Cardiac fibroblast (primary cell): ENCODE measurements at places on chromosomes 2 and 18.
A peak's percentile ranks its signal among the peaks of the same experiment; 100 is the strongest.

DNA sequence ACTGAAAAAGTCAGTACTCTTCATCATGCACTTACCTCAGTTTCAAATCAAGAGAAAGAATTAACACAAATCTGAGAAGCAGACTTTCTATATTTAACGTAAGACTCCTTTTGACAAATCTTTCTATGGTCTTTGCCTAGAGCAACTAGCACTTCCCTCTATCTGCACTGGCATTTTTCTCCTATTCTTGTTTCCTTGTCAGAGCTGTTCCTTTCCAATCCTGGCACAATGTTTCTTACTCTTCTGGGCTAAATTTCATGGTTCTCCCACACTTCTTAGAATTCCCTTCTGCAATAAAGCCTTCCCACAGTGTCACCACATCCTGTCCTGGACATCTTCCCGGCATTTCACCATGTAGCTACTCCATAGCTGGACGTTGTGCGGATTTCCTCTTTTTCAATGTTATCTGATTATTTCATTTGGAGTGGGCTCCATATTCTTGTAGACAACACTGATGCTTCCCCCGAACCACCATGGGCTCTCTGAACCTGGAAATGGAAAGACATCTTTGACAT is 144.7 kb upstream of the CTNNA2 start:
- DNase-seq = no peak

- DNase-seq = no peak
These were observed 96.1 kb downstream of the DDX1 start for GRCh38 chr2:15687720-15688119.

DNA sequence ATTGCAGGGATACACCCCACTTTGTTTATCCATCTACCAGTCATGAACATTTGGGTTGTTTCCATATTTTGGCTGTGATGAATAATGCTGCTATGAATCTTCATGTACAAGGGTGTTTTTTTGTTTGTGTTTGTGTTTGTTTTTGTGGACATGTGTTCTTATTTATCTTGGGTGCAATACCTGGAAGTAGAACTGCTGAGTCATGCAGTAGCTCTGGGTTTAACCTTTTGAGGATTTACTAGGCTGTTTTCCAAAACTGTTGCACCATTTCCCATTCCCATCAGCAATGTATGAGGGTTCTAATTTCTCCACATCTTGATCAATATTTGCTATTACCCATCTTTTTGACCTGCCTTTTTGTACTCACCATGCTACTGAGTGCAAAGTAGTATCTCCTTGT is 140.0 kb upstream of the CYP1B1 start:
- peak; percentile 87 for DNase-seq

DNA sequence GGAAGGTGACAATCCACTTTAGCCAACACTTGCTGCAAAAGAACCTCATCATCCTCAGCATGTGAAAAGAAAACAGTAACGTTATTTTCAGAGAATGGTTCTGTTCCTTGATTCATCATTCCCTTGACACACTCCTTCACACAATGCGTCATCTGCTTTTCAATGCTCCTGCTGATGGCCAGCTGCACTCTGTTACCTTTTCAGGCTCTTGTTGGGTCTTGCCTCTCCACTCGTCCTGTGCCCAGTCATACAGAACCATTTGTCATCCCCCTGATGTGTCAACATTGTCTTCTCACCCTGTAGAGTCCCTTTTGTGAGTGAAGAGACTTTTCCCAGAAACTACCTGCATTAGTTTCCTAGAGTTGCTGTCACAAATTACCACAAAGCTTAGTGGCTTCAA is 12.2 kb upstream of the DTNA start:
- DNase-seq = no peak

- no peak for DNase-seq
These were observed 89.5 kb downstream of the GORASP2 start for GRCh38 chr2:171018522-171018921.

DNA sequence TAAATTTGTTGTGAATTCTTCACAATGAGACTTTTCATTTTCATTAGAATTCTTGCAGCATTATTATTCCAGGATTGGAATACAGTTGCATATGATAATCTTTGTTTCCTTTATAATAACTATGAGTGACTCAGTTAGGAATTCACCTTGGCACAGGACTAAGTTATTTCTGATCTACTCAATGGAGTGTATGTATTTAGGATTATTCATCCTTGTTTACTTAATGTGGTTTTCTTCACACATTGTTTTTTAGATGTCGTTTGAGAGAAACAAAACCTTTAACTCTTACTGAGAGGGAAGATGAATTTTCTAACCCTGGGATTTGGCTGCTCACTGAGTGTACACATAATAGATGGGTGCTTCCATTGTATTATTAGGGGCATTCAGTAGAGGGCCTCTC is 970.1 kb downstream of the DPP10 start:
- DNase-seq = peak; percentile 50

DNA sequence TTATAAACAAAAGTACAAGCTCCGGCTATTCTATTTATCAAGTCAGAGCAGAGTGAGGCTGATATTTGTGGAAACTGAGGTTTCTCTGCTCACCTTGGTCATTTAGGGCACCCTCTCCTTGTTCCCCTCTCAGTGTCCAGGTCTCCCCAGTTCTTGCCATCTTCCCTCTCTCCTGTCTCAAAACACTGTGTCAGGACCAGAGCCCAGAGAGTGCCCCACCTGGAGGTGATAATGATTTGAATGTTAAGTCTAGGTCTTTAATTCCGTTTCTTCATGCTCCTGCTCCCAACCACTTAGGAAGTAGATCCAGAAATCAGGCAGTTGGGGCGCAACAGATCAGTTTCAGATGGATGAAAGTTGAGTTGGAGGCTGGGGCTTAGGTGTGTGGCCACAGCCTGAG is 9.2 kb upstream of the ADCY3 start:
- no peak for DNase-seq

DNA sequence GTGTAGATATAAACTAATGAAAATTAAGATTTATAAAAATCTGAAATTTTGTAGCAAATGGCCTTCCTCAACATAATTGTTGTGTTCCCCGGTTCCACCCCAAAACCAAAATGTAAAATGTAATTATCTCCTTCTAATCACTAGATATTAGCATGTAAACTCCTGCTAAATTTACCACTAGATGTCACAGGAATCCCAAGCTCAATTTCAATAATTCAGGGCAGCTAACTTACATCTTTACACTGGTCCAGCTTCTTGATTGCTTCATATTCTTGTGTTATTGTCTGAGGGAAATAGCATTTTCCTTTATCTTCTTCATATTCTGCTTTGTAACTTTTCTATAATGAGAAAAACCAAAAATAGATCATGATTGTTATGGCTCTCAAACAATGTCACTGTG is 42.6 kb downstream of the NEB start:
- DNase-seq = no peak

GRCh38 chr2:112465382-112465781 is 16.6 kb upstream of the TTL start:
- peak; percentile 43 for DNase-seq

DNA sequence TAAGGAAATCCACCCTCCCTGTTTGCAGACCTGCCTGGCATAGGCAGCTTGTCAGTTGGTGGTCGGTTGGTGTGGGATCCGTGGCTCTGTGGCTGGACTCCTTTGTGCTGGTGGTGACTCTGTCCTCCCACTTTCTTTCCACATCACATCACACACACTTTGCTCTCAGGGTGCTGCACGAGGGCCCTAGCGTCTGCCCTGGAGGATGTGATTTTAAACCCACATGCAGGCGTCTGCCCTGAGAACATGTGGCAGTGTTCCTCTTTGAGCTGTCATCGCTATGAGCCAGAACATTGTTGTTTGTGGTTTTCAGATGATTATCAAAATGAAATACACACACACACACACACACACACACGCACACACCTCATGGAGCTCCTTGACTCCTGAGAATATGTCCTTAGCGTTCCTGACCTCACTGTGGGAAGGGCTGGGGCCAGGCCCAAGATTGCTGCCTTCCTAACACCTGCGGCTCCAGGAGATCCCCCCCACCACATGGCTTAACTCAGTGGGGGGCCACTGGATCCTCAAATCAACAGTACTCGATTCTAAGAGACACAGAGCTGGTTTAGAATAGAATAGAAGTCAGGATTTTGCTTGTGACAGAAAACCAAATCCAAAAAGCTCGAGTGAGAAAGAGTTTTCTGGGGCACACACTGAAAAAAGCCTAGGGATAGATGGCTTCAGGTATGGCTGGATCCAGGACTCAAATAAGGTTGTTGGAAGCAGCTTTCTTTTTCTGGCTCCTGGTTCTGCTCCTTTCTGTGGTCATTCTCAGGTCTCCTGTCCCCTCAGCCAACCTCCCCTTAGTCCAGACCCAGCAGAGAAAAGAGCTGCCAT is 54.8 kb downstream of the RTP5 start:
- no peak for DNase-seq

GRCh38 chr18:56888978-56889377 is 237.8 kb downstream of the WDR7 start:
- DNase-seq = no peak

DNA sequence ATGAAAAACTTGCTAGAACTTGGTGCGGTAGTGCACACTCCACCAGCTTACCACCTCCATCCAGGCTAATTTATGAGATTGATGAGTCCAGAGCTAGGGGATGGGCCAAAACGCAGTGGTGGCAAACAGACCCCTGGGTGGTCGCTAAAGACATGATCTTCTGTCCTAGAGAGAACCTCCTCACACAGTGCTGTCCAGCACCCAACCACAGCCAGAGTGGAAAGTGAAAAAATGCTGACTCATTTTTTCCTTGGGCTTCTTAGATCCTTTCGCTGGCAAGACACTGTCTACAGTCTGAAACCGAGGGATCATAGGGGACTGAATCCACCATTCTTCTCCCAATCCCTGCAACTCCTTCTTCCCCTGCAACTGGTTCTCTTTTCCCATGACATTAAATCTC is 4.1 kb downstream of the ANTXR1 start:
- peak; percentile 69 for DNase-seq

- no peak for DNase-seq
These were observed 274.3 kb downstream of the PRKCE start for GRCh38 chr2:45925636-45926366.

DNA sequence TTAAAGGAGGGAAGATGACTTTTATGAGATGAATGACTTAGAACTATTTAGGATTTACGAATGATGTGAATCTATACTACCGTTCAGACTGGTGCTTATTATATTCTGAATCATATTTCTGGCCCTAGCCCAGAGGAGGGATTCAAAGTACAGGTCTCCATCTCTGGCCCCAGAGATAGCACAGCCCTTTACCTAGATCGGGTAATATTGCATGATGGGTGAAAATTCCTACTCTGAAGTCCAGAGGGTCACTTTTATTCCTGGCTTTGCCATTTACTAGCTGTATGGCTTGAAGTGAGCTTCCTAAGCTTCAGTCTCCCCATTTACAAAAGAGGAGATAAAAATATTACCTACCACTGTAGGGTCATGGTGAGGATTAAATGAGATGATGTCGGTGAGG is 135.8 kb upstream of the OSR1 start:
- DNase-seq = no peak

- no peak for DNase-seq
These were observed 4.5 kb downstream of the NDUFV2 start for GRCh38 chr18:9106800-9107584.

DNA sequence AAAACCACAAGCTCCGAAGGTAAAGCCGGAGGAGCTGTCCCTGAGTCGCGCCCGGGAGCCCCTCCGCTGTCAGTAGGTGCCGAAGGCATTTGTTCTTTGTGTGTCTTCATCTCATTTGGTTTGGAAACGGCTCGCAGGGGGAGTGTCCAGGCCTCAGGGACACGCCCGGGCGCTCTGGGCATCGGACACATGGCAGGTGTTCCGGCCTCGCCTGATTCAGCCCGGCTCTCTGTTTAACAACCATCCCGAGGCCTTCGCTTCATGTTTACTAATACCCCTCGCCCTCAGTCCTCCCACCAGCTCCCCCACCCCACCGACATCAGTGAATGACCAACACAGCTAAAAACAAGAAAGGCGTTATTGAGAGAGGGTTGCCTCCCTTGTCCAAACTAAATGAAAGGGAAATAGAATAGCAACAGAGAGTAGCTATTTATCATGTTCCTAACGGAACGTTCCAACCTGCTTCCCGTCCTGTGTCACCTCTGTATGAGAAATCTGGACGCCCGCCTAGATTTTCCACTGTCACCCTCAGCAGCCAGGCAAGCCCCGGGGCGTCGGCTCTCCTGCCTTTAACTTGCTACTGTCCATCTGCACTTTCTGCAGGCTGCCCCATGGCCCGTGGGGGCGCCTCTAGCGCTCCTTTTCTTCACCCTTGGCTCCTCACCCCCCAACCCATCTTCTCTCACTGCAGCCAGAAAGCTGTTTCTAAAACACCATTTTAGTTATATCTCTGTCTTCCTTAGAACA is 73.9 kb downstream of the MYCN start:
- no peak for DNase-seq

DNA sequence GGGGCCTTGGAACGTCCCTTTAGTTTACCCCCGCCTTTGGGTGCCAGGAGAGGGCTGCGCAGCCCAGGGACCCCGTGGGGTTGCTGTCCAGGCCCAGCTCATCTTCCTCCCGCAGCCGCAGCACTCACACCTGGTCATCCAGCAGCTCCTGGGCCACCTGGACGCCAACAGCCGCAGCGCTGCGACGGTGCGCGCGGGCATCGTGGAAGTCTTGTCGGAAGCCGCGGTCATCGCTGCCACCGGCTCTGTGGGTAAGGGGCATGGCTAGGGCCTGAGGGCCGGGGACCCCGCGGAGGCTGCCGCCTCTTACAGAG is 37.2 kb downstream of the POMC start:
- DNase-seq = no peak

DNA sequence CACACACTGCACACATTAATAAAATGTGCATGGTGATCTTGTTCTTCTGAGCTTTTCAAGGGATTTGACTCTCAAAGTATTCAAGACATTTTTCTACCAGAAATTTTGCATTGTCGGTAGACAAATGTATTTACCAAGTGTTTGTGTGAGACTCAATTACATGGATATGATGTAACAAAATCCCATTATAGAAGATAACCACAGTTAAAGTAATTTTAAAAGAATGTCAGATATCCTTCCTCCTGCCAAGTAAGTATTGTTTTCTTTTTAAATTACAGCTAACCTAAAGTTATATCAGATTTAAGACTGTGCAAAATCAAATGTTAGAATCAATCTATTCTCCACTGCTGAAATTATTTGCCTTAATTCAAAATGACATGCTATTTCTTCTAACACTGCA is 1344.5 kb upstream of the CHAC2 start:
- no peak for DNase-seq

DNA sequence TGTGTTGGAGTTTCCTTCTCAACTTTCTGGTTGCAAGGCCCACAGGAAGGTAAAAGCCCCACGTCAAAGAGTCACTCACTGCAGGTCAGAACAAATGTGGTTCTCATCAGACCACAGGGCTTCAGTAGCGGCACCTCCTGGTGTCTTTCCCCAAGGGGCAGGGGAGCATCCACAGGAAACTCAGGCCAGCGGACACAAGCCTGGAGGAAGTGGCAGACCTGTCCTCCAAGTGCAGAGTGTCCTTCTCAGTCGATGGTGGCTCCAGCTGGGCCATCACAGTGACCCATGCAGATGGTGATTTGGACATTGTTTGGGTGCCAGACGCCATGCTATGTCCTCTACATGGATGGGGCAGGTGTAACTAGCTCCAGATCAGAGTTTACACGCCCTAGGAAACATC is 84.9 kb downstream of the ACKR3 start:
- no peak for DNase-seq

GRCh38 chr2:7950035-7950612 is 731.7 kb upstream of the ID2 start:
- DNase-seq = no peak
